ENCODE measurements at places on chromosomes 1 and 21. TPM values are rescaled to one million over a fixed set of nuclear protein-coding genes. Genes with fewer than 3 reads are reported as not detected.
A peak's percentile ranks its signal among the peaks of the same experiment; 100 is the strongest.

GRCh38 chr1:15245593-15246360 lies 1.2 kb upstream of the FHAD1 start:
- DNase-seq: no peak

CEPT1 gene
- 59.0 TPM for polyA plus RNA-seq

DNA sequence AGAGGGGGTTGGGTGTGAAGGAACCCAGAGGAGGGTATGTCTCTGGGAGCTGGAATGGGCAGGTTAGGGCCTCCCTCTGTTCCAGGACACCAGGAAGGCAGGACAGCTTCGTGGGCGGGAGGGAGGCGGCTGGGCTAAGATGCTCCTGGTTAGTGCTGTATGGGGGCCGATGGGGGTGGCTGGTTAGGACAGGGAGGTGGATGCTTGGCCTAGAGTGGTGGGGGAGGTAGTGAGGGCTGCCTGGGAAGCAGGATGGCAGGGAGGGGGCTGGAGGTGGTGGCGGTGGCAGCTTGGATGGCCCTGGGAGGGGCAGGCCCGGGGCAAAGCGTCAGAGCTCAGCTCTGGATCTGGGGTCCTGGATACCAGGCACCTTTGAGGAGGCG lies 6.2 kb upstream of the MMP23B start:
- no peak for DNase-seq

DNA sequence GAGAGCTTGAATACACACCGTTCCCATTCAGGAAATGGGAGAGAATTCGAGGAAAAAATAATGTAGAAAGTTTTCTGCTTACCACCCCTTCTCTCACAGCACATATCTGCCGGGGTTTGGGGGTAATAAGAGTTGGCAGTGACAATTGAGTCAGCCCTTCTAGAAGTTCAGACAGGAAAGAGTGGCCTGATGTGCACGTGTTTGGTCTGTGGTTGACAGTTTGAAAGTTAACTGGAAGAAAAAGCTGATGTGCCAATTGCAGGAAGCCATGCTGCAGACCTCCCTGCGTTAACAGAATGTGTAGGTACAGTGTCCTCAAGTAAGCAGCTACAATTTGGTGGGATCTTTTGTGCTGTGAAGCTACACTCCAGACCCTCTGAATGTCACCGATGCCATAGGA lies 50.9 kb downstream of the DHX9 start:
- no peak for DNase-seq

- DNase-seq: peak; percentile 69
These were observed at the start of gene MXRA8 for GRCh38 chr1:1358433-1359271. Gene MXRA8, minus strand, starts transcription at chr1:1358555. Its CDS starts 51 bp downstream, at chr1:1358504.

- DNase-seq: peak; percentile 28
These were observed 25.5 kb downstream of the B3GALT5 start for GRCh38 chr21:39638281-39638680.

GRCh38 chr1:22808186-22808675 lies 97.6 kb downstream of the EPHB2 start:
- DNase-seq: no peak

GRCh38 chr1:28091043-28091781 lies 2.8 kb upstream of the EYA3 start:
- no peak for DNase-seq

DNA sequence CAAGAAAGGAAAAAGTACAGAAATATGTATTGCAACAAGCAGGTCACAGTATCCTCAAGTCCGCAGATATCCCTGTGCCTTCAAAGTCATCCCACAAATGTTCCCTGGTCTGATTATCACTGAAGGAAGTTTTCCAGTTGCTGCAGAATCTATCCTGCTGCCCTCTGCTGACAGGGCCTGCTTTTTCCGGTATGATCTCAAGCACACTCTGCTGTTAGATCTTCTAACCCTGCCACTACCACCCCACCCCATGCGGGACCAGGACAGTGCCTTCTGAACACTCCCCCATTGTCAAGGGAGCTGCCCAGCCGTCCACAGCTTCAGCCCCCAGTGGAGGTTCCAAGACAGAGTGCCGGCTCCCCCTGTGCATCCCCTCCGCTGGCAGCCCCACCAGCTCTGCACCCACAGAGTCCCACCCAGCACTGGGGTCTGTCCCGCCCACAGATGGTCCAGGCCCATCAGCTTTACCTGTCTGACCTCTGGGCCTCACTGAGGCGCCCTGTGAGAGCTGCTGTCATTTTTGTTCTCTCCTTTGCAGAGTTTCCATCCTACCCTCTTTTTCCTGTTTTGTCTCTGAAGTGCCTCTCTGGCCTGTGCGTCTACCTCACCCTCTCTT lies 27.9 kb downstream of the FAM163A start:
- no peak for DNase-seq

DNA sequence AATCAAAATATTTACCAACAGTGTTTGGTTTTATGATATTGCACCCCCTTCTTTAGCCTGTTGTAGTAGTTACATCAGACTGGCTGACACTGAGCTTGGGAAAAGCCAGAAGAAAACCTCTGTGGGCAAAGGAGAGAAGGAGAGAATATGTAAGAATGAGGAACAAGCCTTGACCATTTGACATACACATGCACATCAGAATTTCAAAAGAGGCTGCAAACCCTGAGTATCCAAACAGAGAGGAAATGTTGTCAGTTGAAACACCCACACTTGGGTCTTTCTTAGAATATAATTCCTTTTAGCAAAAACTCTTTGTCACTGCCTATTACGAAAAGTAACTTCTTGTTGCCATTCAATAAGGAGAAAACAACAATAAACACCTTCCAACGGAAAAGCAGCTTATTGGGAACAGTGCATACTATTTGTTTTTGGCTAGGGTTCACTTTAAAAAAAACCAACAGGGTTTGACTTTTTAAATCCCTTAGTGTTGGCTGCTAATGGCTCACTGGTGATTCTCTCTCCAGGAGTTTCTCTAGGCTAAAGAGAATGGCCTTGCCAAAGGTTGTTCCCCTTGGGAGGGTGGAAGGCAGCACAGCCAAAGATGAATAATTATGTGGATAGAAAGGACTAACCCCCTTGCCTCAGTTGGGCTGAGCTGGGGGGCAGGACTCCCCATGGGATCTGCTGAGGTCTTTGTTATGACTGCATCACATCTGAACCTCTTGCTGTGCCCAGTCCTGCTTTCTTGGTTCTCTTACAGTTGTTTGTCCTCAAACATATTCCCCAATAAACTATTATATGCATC lies 48.9 kb downstream of the GORAB start:
- no peak for DNase-seq

GRCh38 chr1:234199476-234200127 lies 173.7 kb upstream of the COA6 start:
- no peak for DNase-seq
